ENCODE measurements at places on chromosomes 11 and 22. TPM values are rescaled to one million over a fixed set of nuclear protein-coding genes. Genes with fewer than 3 reads are reported as not detected.
A peak's percentile ranks its signal among the peaks of the same experiment; 100 is the strongest.

GRCh38 chr11:17740649-17741235, 6.2 kb downstream of the KCNC1 start:
- no peaks in the 10 kb centered on the region for H3K4me1 ChIP-seq
- H3K27ac ChIP-seq: no peak overlapping the region
- H3K36me3 ChIP-seq: no peaks in the 10 kb centered on the region
- no peak overlapping the region for H3K4me3 ChIP-seq
- peaks cover 29% of the 10 kb centered on the region for H3K27me3 ChIP-seq

- no peak overlapping the region for H3K27ac ChIP-seq
- H3K4me1 ChIP-seq: peaks cover 30% of the 10 kb centered on the region
- no peaks in the 10 kb centered on the region for H3K27me3 ChIP-seq
- no peak overlapping the region for H3K4me3 ChIP-seq
- H3K36me3 ChIP-seq: peaks cover 30% of the 10 kb centered on the region
Measured at GRCh38 chr11:44615041-44615755, 49.7 kb downstream of the CD82 start.

DNA sequence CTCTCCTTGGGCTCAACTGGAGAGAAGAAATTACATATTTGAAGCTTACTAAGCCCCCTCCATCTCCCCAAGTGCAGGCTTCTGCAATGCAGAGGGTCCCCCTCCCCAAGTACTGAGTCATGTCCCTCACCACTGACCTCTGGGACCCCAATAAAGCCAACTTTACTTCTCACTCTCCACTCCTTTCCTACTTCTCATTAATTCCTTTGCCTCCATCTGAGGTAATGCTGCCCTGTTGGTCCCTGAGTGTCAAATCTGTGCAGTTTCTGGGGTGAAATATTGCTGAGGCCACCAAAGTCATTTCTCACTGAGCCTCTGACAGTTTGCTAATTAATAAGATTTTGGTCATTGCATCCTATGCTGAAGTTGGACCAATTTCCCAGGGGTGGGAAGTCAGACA, 101.6 kb downstream of the NELL1 start:
- no peaks in the 10 kb centered on the region for H3K36me3 ChIP-seq
- no peaks in the 10 kb centered on the region for H3K4me1 ChIP-seq
- no peak overlapping the region for H3K27ac ChIP-seq
- no peak overlapping the region for H3K4me3 ChIP-seq

- peaks cover 18% of the 10 kb centered on the region for H3K27me3 ChIP-seq
- H3K36me3 ChIP-seq: no peaks in the 10 kb centered on the region
- H3K4me3 ChIP-seq: no peak overlapping the region
- H3K4me1 ChIP-seq: peaks cover 17% of the 10 kb centered on the region
- H3K27ac ChIP-seq: no peak overlapping the region
- DNase-seq: no peak
Measured at GRCh38 chr11:64040684-64041322, 5.1 kb downstream of the FLRT1 start.

GRCh38 chr22:27851974-27852746, 50.6 kb upstream of the MN1 start:
- no peak for DNase-seq
- peaks cover 22% of the 10 kb centered on the region for H3K4me1 ChIP-seq

Gene ZW10
- polyA plus RNA-seq: 5.1 TPM

- peaks cover 83% of the 10 kb centered on the region for H3K27me3 ChIP-seq
- H3K27ac ChIP-seq: no peak overlapping the region
- no peaks in the 10 kb centered on the region for H3K36me3 ChIP-seq
- no peak overlapping the region for H3K4me3 ChIP-seq
Measured at GRCh38 chr11:1392111-1392510, 2.4 kb downstream of the BRSK2 start.

Gene FXYD2
- polyA plus RNA-seq: 18.4 TPM

Gene CASP5
- 1.4 TPM for polyA plus RNA-seq

GRCh38 chr11:22082178-22082577, 110.7 kb upstream of the ANO5 start:
- H3K4me3 ChIP-seq: no peak overlapping the region
- no peaks in the 10 kb centered on the region for H3K36me3 ChIP-seq
- H3K4me1 ChIP-seq: no peaks in the 10 kb centered on the region
- no peak overlapping the region for H3K27ac ChIP-seq
- H3K27me3 ChIP-seq: no peaks in the 10 kb centered on the region
- DNase-seq: no peak

DNA sequence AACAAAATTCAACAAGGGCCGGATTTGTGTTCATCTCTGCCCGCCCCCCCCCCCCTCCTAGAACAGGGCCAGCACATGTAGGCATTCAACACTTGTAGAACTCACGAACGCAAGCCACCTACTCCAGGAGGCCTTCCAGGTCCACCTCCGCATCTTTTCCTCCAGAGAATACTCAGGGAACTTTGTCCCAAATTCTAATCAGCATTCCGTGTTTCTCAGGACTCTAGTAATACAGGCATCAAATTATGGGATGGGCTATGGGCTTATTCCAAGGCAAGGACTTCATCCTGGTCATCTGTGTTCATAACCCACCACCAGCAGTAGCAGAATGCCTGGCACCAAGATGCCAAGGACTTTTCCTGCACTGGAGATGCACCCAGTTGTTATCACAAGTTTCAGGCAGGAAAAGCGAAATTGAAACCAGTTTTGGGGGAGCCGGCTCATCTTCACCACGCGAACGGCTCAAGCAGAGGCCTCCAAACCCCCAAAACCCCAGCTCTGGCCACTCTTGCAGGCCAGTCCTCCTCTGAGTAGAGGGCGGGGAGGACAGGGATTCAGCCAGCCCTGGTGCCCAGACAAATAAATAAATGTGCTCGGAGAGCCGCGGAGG, 462 bp downstream of the UBE2L6 start:
- peak overlapping the region; percentile 97 for H3K4me3 ChIP-seq
- peak overlapping the region; percentile 94 for H3K27ac ChIP-seq
- peaks cover 25% of the 10 kb centered on the region for H3K4me1 ChIP-seq
- H3K36me3 ChIP-seq: peaks cover 14% of the 10 kb centered on the region

Gene EMID1
- 18.5 TPM for polyA plus RNA-seq

Gene FAM180B
- polyA plus RNA-seq: 0.22 TPM

Gene FJX1
- polyA plus RNA-seq: 3.2 TPM

GRCh38 chr11:78605296-78605695, 30.6 kb upstream of the NARS2 start:
- H3K36me3 ChIP-seq: no peaks in the 10 kb centered on the region
- no peak overlapping the region for H3K27ac ChIP-seq
- no peaks in the 10 kb centered on the region for H3K4me1 ChIP-seq
- peaks cover 35% of the 10 kb centered on the region for H3K27me3 ChIP-seq
- no peak for DNase-seq

DNA sequence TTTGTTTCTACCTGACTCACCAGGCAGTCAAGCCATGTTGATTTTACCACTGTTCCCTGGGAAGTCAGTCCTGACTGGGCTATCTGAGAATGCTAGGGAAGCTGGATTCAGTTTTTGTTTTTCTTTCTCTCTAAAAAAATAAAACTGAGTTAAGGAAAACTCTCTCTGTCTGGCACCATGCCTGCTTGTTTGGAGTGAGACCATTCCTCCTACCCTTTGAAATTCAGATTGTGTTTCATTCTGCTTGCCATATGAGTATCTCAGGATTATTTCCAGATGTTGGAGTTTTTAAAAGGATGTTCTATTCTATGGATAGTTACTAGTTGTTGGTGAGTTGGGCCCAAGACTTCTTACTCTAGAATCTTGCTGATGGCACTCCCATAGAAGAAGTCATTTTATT, 1917.0 kb downstream of the LRRC4C start:
- no peaks in the 10 kb centered on the region for H3K36me3 ChIP-seq
- H3K4me1 ChIP-seq: no peaks in the 10 kb centered on the region
- H3K27me3 ChIP-seq: no peaks in the 10 kb centered on the region
- H3K27ac ChIP-seq: no peak overlapping the region
- no peak overlapping the region for H3K4me3 ChIP-seq
- no peak for DNase-seq

- H3K27me3 ChIP-seq: peaks cover 25% of the 10 kb centered on the region
- DNase-seq: peak; percentile 87
- H3K4me3 ChIP-seq: peak overlapping the region; percentile 61
- H3K27ac ChIP-seq: peak overlapping the region; percentile 71
- H3K4me1 ChIP-seq: peaks cover 34% of the 10 kb centered on the region
Measured at GRCh38 chr22:29073618-29074275, 912 bp downstream of the KREMEN1 start.

- H3K4me1 ChIP-seq: peaks cover 63% of the 10 kb centered on the region
- no peak overlapping the region for H3K4me3 ChIP-seq
- no peaks in the 10 kb centered on the region for H3K27me3 ChIP-seq
- peak; percentile 93 for DNase-seq
- peaks cover 71% of the 10 kb centered on the region for H3K36me3 ChIP-seq
Measured at GRCh38 chr11:613369-613968, 2.3 kb downstream of the IRF7 start.

DNA sequence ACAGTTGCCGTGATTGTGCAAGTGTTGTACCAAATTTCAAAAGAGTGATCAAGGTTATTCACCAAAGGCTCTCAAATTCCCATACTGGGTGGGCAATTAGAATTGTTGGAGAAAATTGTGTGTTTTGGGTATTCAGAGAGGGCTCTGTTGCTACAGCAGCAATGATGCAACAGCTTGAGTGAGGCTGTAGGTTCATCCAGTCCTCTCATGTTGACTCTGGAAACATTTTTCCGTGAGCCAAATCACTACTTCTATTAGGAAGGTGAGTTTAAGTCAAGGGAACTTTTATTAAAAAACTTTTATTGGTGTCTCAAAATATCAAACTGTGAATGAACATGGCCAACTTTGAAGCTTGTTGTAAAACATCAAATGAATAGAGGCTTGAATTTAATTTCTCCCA, 116.5 kb downstream of the CD44 start:
- H3K27me3 ChIP-seq: no peaks in the 10 kb centered on the region
- H3K4me1 ChIP-seq: no peaks in the 10 kb centered on the region
- no peak overlapping the region for H3K4me3 ChIP-seq

DNA sequence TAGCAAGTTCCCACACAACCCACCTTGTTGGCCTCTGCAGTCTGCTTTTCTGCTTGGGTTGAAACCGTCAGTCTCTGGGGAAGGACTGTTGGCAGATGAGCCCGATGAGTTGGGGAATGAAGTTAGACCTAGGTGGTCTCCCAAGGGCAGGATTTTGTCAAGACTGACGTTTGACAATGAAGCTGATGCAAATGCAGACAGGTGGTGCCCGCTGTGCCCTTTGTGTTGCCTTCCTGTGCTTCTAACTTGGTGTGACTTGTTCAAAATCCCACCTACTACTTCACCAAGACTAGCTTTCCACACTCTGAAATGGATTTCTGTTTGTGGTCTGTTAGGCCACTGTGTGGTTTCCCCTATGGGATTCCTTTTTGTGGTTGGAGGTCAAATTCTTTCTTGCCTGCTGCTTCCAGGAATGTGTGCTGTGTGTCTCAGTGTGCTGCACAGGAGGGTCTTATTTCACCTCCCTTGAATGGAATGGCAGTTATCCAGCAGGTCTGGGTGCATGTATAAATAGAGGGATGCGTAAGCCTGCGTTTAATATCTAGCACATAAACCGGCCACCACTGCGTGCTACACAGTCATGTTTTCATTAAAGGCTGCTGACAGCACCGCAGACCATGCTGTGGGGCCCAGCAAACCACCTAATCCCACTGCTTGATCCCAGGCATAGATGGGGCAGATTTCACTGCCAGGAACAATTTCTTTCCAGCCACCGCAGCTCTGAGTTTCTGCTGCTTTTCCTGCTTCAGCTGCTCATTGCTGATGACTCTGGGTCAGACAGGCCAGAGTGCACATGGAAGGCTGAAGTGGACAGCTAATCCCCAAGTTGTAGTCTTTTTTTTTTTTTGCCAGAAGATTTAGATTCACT, 44.8 kb downstream of the ADAMTS8 start:
- no peak overlapping the region for H3K27ac ChIP-seq
- H3K4me1 ChIP-seq: peaks cover 2% of the 10 kb centered on the region
- no peaks in the 10 kb centered on the region for H3K27me3 ChIP-seq
- no peaks in the 10 kb centered on the region for H3K36me3 ChIP-seq
- DNase-seq: no peak
- no peak overlapping the region for H3K4me3 ChIP-seq

DNA sequence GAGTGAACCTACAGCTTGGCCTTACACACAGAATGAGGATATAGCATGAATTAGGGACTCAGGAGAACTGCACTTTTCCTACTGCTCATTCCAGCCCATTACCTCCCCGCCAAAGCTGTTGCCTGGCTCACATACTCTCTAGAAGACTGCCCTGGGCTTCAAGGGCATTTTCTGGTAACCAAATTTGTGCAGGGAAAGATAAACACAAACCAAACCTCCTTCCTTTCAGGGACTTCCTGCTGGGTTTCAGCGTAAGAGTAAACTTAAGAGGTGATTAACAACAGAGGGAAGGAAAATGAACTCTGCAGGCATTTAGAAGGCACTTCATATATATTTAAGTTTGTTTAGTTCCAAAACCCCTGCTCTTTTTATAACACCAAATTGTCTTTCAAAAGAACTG, 194.9 kb downstream of the SWAP70 start:
- DNase-seq: no peak
- no peak overlapping the region for H3K27ac ChIP-seq
- H3K36me3 ChIP-seq: no peaks in the 10 kb centered on the region

DNA sequence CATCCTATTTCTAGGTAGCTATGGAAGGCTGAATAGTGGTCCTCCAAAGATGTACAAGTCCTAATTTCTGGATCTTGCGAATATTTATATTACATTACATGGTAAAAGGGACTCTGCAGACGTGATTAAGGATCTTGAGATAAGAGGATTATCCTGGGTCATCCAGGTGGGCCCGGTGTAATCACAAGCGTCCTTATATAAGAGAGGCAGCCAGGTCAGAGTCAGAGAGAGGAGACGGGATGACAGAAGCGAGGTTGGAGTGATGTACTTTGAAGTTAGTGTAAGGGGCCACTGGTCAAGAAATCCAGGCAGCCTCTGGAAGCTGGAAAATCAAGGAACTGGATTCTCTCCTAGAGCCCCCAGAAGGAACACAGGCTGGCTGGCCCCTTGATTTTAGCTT, 70.1 kb upstream of the MYOD1 start:
- DNase-seq: no peak
- no peak overlapping the region for H3K27ac ChIP-seq
- H3K36me3 ChIP-seq: no peaks in the 10 kb centered on the region

Gene ANGPTL5
- polyA plus RNA-seq: not detected

DNA sequence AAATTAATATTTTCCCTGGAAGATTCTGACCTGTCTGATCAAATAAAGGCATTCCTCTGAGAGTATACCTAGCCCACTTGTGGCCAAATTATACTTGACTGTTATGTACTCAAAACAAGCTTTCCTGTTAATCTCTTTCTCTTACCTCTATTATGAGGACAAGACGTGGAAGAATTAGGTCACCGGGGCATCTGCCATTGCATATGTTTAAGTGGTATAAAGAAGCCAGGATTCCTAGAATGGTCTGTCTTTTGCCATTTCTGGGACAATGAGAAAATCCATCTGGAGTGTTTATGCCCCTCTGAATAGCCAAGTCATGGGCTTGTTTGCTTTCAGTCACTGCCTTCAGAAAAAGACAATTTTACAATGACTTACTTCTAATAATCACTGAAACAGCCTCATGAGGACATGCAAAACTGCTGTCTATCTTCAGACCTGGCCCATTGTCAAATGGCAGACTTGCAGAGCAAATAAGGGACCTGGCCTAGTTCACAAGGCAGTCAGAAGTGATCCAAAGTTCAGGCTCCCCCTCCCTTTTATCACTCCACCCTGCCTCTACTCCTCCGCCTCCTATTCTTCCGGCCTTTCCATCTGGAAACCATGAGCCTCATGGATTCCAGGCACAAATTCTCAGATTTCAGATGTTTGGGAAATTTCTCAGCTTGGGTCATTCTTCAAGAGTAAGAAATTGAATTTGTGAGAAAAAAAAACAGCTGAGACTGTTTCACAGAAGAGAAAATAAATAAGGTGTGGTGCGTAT, 128.1 kb upstream of the LDLRAD3 start:
- DNase-seq: no peak
- H3K4me3 ChIP-seq: no peak overlapping the region
- H3K4me1 ChIP-seq: peaks cover 4% of the 10 kb centered on the region
- H3K36me3 ChIP-seq: no peaks in the 10 kb centered on the region

Gene SYT13
- polyA plus RNA-seq: 0.11 TPM

Gene SLC17A6
- not detected for polyA plus RNA-seq

- H3K27me3 ChIP-seq: peaks cover 25% of the 10 kb centered on the region
- no peaks in the 10 kb centered on the region for H3K36me3 ChIP-seq
- H3K4me3 ChIP-seq: no peak overlapping the region
Measured at GRCh38 chr11:64485074-64485473, 105.9 kb upstream of the SLC22A12 start.

Data from spleen (tissue), 13 donors.